Astrocyte of the cerebellum (primary cell): ENCODE measurements at places on chromosomes 5 and 9.
A peak's percentile ranks its signal among the peaks of the same experiment; 100 is the strongest.

DNA sequence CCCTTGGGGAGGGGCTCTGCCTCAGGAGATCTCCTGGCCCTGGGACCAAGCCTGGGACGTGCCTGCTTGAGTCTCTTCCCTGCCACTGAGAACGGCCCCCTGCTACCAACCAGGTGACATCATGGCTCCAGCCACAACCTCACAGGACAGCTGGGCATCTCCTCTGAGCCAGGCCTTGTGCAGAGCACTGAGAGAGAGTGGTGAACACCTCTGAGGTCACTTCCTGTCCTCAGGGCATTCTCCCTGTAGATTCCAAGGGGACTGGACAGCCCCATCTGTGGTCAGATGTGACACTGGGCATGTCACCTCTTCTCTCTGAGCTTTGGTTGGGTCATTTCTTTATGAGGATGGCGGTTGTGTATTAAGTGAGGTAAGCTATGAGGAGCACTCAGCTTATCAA, 172.0 kb downstream of the MELK start:
- DNase-seq, result no peak

DNA sequence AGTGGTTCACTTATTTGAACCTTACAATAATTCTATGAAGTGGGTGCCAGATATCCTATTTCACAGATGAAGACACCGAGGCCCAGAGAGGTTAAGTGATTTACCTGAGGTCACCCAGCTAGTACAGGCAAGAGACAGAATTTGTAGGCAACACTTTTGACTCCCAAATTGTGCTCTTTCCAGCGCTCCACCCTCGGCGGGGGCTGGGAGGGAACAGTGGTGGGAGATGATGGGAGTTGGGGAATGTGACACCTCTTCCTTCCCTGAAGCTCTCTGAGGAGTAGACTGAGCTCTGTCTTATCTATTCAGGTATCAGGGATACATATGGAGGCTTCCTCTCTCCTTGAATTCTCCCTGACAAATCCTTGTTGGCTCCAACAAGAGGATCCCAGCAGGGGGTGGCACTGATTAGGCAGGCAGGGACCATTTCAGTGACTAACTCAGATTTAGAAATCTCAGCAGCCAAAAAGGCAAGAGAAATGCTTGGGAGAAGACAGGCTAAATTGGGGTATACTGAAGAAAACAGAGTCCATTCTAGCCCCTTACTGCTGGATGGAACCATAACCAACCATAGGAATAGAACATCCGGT, 95.8 kb upstream of the PANK3 start:
- DNase-seq, result no peak

GRCh38 chr9:94159069-94159939, 75.0 kb downstream of the PTPDC1 start:
- DNase-seq, result no peak

GRCh38 chr5:169268019-169268418, 32.9 kb downstream of the SLIT3 start:
- no peak for DNase-seq

GRCh38 chr5:6475626-6476312, 27.1 kb downstream of the UBE2QL1 start:
- DNase-seq, result no peak

DNA sequence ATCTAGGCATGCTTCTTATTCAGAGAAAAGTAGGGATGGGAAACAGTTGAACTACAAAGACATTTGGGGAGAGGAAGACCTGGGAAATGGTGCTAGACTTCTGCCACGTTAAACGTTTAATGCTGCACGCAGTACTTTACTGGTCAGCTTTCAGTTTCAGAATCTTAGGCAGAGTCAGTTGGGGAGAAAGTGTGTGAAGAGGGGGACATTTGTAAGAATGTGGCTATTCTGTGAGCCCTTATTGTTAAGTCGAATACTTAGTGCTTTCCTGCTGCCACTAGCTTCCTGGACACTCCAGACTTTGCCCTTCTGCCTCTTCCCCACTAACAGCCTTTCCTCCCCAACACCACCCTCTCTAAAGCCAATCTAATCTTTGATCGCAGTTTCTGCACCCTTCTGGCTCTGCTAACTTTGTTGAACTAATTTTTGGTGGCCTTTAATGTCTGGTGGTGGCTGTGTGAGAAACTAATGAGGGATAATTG, 6.1 kb downstream of the CYSTM1 start:
- no peak for DNase-seq

DNA sequence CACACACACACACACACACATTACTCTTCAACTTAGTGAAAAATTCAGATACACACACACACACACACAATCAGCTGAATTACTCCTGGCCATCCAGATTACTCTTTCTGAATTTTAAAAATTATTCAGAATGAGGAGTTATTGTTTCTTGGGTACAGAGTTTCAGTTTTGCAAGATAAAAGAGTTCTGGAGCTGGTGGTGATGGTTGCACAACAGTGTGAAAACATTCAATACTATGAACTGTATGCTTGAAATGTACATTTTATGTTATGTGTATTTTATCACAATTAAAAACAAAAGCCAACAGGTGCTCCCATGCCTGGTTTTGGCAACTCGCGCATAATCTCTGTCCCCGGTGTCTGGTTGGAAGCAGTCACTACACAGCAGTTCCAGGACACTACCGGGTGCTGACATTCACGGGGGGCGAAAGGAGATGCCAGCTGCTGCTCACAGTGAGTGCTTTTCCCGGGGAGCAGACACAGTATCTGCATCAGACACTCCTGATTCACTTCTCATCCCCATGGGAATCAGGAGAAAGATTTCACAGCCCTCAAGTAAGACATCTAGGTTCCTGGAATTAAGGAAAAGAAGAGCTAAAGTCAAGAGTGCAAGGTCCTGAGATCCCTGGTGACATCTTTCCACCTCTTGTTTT, 55.7 kb downstream of the LHFPL2 start:
- DNase-seq, result no peak

GRCh38 chr5:139592289-139592688, 31.1 kb downstream of the UBE2D2 start:
- DNase-seq, result no peak

DNA sequence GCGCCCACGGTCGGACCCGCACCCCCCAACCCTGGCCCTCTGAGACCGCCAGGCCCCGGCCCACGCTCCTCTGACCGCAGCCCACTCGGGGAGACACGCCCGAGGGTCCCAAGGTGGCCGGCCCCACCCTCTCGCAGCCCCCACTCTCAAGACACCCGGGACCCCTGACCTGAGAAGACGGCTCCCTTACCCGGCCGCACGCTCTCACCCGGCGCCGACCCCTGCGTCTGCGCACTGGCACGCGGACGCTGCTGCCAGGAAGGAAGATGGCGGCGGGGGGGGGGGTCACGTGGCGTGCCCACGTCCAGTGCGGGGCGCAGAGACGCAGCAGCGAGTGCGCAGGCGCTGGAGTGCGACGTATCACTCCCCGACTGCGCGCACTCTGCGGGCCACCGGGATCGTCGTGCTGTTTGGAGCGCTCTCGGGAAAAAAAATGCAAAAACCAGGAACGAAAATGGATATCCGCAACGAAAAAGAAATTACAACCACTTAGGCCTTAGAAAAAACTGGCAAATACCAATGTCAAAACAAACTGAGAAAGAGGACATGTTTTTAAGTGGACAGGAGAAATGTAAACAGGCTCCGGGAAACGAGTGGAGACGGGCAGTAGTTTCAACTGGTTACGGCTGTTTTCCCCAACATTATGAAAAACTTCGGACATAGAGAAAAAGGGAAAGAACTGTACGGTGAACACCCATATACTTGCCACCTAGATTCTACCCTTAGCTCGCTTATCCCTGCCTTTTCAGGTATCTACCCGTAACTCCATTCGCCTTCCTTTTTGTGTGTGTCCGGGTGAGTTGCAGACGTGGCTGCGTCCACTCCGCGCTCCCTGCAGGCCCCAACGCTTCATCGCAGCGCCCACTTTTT, at the start of gene MRPL36:
Gene MRPL36 (minus strand): TSS at position 236 of the 870 bp plus-strand sequence. CDS start 902 bp downstream, outside the sequence.
- peak; percentile 69 for DNase-seq

- DNase-seq, result no peak
Measured at GRCh38 chr5:163361450-163361849, 75.9 kb upstream of the CCNG1 start.

GRCh38 chr5:124697501-124697900, 48.9 kb downstream of the ZNF608 start:
- no peak for DNase-seq

DNA sequence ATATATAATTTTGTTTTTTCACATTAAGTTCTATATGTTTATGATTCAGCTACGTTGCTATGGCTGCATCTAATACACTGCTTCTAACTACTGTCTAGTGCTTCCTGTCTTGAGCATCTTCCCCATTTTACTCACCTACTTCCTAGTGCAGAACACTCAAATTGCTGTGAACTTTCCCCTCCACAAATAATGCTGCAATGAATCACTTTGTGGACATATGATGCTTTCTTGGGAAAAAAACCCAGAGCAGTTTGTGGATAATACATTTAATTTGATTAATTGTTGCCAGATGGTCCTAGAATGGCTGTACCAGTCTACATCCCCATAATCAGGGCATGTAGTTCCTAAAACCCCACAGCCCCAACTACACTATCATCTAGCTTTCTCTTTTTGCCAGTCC, 18.5 kb downstream of the CD180 start:
- no peak for DNase-seq

DNA sequence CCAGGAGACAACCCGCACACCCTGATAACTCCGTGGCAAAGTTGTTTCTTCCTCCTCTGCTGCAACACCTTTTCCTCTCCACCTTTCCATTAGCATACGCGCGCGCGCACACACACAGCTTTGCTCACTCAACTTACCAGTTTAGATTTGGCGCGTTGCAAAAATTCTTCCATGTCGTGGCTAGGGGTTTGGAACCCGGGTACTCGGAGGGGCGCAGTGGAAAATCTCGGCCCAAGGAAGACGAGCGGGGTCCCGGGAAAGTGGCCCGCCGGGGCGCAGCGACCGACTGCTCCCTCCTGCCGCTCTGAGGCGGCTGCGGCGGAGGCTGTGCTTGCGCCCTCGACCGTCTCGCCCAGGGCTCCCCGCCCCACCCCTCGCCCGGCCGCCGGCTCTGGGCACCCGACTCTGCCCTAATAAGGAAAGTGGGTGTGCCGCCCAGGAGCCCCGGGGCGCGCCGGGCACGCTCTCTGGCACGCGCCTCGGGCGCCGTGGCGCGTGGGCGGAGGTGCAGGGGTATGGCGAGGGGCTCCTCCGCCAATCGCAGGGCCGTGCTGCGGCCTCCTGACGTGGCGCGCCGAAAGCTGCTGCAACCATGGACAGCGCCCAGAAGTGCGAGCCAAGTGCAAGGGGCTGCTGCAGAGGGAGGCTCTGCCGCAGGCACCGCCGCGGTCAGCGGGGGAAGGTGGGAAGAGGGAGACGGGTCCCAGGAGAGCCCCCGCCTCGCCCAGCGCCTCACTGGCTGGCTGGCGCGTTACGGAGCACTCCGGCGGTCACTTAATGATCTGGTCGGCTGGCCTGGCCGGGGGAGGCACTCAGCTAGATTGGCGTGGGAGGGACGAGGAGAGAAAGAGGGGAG, at the start of gene PRUNE2:
Gene PRUNE2 (minus strand): TSS at position 324 of the 856 bp plus-strand sequence. CDS start 151 bp downstream, at position 173.
- peak; percentile 52 for DNase-seq

DNA sequence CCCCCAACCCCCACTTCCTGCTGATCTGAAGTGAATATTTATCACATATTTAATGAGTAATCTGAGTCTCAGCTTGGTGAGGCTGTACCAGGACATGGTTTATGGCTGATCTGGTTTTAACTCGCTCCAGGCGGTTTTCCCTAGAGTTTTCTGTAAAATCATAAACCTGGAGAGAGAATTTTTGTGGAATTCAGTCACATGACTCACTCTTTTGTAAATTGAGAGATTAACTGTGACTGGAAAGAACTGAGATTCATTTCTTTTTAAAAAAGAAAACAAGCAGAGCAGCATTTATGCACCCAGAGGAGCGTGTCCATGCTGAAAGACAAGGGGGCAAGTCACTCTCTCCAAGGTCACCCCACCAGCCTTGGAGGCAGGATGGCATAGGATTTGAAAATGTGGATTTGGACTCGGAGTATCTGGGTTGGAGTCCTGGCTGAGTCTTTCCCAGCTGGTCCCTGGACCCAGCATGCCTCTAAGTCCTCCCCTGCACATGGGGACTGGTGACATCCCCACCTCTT, 81.8 kb downstream of the ZNF618 start:
- peak; percentile 81 for DNase-seq

DNA sequence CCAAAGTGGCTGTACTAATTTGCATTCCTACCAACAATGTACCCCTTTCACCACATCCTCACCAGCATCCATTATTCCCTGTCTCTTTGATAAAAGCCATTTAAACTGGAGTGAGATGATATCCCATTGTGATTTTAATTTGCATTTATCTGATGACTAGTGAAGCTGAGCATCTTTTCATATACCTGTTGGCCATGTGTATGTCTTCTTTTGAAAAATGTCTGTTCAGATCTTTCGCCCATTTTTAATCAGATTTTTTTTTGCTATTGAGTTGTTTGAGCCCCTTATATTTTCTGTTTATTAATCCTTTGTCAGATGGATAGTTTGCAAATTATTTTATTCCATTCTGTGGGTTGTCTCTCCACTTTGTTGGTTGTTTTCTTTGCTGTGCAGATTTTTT, 121.0 kb upstream of the LRRTM2 start:
- DNase-seq, result no peak

DNA sequence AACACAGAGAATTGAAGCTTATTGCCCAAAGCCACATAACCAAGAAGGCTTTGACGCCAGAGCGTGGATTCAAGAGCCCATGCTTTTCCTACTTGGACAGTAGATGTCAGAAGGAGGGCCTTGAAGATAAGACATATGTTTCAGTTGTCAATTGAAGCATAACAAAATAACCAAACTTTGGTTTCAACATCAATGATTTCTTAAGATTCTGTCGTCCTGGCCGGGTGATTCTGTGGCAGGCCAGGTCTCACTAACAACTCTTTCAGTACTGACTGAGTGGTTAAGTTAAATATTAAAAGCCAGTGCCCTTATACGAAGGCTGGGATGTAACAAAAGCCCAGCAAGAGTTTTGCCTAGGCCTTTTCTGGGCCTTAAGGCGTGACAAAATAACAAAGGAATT, 94.0 kb downstream of the RCL1 start:
- no peak for DNase-seq

GRCh38 chr5:166724284-166724683, 1567.2 kb upstream of the WWC1 start:
- no peak for DNase-seq

DNA sequence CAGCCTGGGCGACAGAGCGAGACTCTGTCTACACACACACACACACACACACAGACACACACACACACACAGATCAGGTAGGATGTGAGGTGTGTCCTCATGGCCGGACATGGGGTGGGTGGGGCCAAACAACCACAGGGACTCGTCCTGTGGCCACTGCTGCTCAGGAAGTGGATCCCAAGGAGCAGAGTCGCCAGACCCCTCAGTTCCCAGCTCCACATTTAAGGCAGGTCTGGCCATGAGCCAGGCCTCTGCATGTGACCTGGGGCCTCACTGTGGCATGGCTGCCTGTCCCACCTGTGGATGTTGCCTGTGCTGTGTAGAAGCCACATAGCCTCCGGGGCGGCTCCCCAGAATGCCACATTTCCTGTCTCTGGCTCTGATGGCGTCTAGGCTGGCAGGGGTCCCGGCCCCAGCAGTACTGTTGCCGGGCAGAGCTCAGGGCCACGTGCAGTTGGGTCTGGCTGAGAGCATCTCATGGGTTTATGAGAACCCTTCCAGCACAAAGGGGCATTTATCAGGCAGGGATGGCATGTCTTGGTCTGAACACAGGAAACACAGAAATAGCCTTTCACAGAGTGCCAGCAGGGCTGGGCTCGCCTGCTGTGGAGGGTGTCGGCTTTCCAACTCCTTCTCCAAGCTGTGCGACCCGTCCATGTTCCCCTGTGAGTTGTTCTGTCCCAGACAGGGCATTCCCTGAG, 9.9 kb upstream of the NINJ1 start:
- DNase-seq, result no peak

GRCh38 chr5:37871023-37871815, 31.4 kb upstream of the GDNF start:
- peak; percentile 20 for DNase-seq
